NCI-H146 (cell line): ENCODE measurements at places on chromosomes 11 and 22.

- no peak for DNase-seq
Observed at GRCh38 chr11:126920833-126921232, 79.7 kb downstream of the KIRREL3 start.

GRCh38 chr11:70596091-70596490 is 197.8 kb downstream of the CTTN start:
- no peak for DNase-seq

DNA sequence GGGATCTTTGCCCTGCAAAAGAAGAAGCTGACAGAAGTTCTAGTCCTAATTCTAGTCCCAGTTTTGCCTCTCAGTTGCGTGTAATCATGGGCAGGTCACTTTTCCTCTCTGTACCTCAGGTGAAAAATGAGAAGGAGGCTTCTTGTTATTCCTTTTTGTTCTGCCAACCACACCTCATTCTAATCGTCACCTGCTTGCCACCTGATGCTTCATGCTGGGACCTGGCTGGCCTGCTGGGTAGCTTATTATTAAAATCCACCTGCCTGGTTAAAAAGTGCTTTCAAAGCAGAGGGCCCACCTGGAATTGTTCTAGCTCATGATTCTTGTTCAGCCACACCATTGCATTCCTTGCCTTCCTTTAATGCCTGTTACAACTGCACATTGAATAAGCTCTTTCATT is 8.4 kb upstream of the ALG8 start:
- DNase-seq = peak; percentile 96

DNA sequence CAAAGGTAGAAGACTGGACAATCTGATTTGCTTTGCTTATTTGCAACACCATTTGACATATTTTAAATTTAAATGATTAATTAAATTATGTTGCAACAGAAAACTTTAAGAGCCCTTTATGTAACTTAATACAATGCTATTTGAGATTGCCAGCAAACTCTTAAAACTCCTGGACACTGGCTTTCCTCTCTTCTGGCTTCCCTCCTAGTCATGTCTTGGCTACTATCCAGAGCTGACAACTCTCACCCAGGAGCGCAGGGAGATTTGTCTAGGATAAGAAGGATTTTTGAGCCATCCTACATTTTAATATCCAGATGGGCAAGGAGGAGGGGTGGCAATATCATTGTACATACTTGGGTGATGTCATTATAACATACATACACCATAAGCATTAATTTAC is 134.3 kb downstream of the ELP4 start:
- DNase-seq = no peak

DNA sequence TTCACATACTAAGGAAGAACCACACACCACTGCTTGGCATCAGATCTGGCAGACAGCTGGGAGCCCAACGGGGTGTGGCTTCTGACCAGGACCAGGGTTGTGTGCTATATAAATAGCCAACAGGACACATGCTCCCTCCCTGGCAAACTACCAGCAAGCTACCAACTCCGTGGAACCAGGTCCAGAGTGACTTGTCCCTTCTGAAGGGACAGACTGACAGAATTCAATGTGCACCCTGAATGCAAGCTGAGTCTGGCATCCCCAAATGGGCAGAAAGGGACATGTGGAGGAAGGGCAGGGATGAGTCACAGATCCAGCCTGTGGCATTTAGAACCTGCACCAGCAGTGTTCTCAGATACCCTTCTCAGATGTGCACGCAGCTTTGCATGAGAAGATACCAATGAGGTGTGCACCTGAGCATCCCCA is 92.9 kb downstream of the MICAL3 start:
- DNase-seq = no peak

- DNase-seq = no peak
Observed at GRCh38 chr11:106091480-106092123, 14.1 kb downstream of the AASDHPPT start.

DNA sequence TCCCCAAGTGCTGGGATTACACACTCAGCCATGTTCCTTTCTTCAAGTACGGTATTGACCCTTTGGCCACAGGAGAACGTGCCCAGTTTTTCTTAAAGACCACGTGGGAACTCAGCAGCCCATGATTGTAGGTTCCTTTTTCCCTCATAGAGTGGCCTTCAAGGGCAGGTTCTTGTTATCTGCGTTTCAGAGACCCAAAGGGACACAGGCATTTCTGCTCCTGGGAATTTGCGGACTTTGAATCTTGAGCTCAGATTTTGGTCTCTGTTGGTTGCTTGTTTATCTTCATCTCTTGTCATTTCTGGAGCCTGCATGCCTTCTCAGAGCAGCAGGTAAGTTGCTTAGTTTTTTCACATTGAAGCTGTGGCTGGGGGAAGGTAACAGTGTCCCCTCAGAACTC is 12.0 kb downstream of the MARK2 start:
- DNase-seq = no peak

DNA sequence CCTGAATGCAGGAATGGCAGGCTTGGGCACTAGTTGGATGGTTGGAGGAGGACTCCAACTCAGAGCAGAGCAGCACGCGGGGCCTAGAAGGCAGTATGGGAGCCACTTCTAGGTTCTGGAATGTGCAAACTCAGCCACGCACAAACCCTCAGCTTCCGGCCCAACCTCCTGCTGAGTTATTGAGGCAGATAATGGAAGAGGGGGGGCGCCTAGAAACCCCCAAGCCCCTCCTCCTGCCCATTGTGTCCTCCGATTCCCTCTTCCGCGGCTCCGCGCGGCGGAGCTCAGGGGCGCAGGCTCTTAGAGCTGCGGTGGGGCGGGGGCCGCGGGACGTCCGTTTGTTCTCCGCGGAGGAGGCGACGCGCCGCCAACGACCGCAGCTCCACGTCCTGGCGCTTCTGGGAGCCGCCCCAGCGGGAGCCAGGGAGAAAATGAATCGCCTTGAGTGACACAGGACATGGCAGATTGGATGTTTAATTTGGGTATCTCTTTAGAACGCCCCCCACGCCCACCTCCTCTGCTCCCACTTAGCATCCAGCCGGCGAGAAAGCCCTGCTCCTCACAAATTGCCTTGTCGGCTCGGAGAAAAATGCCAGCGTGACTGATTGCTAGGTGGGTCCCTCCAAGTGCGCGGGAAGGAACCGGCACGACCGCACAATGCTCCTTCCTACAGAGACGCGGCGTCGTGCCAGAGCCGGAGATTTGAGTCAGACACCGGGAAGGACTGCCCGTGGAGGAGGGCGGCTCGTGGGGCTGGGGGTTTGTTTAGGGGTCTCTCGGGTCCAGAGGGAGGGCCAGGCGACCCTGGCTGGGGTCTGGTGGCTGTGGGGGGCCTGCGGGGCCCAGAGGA is 144.6 kb downstream of the NECTIN1 start:
- peak; percentile 92 for DNase-seq

GRCh38 chr22:46613606-46614021 is 6.6 kb upstream of the GRAMD4 start:
- no peak for DNase-seq

DNA sequence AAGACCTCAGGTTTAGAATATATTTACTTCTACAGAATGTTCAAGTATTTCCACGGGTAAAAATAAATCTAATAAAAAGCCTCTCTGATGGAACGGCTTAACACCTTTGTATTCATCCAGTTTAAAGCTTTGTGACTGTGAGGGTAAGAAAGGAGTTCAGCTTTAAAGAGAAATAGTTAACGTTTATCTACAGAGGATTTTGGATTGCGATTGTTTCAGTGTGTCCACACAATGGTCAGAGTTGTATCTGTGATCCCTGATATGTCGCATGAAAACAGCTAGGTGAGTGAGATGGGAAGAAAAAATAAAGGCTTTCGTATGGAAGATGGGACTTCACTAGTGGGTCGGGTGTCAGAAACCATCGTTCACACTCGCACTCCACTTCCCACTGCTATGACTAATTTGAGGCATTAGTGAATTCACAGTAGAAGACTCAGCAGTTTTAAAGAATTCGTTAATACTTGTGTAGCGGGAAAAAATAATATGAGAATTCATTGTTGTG is 1.6 kb downstream of the APLP2 start:
- DNase-seq = no peak

DNA sequence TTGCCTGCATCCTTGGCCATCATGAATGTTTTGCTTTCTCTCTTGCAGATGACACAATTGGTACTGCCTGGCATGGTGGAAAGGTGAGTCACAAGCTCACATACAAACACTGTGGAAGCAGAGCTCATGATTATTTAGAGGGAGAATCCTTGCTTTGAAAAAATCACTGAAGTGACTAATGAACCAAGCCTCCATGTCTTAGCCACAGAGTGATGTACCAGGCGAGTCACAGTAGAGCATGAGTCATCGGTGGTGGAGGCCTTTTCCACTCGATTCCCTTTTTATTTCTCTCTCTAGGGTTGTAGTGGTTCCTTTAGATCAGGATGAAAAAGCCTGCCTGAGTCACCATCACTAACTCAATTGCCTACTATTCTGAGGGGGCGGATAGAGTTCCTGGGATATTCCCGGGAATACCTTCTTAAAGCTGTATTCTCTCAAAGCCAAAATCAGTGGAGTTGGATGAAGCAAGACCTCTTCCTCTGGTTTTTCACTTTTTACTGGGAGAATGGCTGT is 49.6 kb upstream of the ALKBH3 start:
- no peak for DNase-seq

- no peak for DNase-seq
Observed at GRCh38 chr11:28632338-28632737, 524.1 kb downstream of the METTL15 start.

DNA sequence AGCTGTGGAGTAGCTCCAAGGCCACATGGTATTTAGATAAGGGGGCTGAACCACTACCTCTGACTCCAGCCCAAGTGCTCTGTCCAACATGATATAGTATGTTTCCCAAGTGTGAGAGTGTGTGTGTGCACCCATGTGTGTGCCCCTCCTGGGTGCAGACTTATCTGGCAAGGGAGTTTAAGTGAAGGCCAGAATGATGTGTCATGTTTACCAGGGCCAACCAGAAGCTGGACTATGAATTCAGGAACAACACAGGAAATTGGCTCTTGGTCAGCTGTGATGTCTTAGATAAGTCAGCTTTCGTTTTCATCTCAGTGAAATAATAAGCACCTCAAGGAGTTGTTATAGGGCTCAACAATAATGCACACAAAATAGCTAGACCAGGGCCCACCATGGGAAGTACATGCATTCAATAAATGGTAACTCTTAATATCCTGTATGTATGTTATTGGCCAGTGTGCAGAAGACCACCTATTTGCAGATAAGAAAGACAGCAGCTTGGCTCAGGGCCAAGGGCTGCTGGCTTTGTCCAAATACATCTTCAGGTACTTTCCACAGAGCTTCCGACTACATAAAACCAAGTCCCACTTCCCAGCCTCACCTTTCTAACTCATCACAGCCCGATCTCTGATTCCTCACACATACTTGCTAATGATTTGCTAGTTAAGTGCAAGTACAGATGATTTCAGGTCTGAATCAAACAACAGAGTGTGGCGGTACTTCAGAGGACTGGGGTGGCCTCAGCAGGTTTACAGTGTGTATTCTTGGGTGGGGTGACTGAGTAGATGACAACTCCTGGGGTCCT is 120.9 kb downstream of the ME3 start:
- DNase-seq = no peak

DNA sequence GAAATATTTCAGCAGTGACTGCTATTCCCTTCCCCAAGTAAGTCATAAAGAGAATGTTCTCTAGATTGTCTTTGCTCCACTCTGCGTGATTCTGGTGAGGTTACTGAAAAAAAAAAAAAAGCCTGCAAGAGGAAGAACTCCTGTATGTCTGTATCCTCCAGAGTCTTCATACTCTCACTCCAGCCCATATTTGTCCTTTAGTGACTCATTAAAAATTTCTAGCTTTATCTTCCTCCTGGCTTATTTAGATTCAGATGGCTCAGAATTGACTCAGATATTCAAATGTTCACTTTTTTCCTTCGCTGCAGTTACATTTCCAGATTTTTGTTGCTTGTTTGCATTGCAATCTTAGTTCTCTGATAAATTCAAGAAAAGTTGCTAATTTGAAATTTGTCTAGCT is 76.3 kb upstream of the CNTN5 start:
- no peak for DNase-seq

GRCh38 chr11:36421546-36422155 is 88.4 kb downstream of the TRAF6 start:
- no peak for DNase-seq

GRCh38 chr11:73480677-73481076 is 104.5 kb downstream of the RELT start:
- no peak for DNase-seq

- no peak for DNase-seq
Observed at GRCh38 chr11:65026810-65027209, 429 bp upstream of the SNX15 start.

- peak; percentile 74 for DNase-seq
Observed at GRCh38 chr22:44595841-44596341, 97.9 kb upstream of the RTL6 start.

DNA sequence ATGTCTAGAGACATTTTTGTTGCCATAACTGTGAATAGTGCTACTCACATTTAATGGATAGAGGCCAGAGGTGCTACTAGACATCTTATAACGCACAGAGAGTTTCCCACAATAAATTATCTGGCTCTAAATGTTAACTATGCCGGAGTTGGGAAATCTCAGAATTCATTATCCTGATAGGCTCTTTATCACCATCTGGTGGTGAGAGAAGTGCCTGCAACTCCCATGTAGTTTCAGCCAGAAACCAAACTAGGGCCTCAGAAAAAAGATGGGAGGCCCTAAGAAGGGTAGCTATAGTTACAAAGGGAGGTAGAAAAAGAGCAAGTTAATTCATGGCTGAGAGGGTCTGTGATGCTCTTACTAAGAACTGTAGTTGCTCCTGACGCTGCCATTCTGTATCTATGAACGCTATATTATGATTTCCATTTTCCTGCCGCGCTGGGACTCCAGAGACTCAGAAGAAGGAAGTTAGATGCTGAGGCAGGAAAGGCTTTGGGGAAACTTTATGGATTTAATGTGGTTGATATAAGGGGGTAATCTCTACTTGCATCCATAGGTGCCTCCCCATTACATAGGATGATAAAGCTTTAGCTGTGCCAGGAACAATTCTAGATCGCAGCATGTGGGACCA is 22.9 kb upstream of the MRPL17 start:
- peak; percentile 28 for DNase-seq

DNA sequence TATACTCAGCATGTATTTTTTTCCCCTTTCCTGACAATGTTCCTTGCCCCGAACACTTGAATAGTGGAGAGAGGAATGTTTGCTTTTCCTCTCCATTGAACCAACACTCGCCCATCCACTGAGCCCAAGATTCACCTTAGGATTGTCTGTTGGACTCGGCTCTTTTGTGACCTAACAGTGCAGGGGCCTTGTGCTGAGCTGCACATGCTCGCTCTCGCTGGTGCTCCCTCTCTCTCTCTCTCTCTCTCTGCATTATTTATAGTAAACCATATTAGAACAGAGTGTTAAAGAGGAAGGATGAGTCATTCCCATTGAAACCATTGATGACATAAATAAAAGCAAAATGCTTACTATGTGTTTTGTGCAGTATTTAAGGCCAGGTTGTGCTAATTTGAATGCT is 20.7 kb downstream of the ZBTB16 start:
- no peak for DNase-seq

DNA sequence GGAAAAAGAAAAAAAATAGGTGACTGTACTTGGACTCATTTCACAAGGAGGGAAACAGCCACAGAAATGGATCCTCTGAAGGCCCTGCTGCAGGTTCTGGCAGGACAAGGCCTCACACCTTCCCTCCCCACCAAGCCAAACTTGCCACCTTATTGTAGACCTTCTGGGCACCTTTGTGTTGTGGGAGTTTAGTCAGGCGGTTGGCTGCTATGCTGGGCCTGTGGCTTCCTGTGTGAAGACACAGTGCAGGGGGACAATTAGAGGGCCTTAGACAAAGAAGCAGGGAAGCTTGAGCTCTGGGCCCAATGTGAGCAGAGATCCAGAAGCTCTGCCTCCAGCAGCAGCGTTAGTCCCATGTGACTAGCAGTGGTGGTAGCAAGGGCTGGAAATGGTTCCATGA is 4.2 kb downstream of the RAB1B start:
- DNase-seq = no peak
